Stimulated activated CD8-positive, alpha-beta memory T cell treated with anti-CD3 and anti-CD28 coated beads, Interleukin-7, amount 100 ng/mL, for 24 hours (primary cell): ENCODE measurements at places on chromosomes 16 and 17.

GRCh38 chr16:17342031-17342430 is 128.7 kb downstream of the XYLT1 start:
- DNase-seq = no peak

GRCh38 chr17:74148901-74149596 is 54.4 kb upstream of the RPL38 start:
- DNase-seq = no peak

DNA sequence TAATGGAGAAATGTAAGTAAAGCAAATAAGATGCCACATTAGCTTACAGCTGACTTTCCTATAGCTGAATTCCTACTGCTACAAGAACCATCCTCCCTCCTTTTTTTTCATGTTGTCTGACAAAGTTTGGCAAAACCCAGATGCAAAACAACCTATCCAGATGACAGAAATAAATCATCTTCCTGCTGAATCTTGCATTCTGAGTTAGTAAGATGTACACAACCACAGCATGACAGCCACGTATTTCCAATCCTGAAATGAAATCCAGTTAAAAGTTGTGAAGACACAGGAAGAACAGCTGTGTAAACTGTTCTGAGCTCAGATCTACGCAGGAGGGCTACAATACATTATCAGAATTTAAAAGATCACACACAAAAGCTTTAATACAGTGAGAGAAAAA is 5.1 kb upstream of the DHX33 start:
- DNase-seq = no peak

DNA sequence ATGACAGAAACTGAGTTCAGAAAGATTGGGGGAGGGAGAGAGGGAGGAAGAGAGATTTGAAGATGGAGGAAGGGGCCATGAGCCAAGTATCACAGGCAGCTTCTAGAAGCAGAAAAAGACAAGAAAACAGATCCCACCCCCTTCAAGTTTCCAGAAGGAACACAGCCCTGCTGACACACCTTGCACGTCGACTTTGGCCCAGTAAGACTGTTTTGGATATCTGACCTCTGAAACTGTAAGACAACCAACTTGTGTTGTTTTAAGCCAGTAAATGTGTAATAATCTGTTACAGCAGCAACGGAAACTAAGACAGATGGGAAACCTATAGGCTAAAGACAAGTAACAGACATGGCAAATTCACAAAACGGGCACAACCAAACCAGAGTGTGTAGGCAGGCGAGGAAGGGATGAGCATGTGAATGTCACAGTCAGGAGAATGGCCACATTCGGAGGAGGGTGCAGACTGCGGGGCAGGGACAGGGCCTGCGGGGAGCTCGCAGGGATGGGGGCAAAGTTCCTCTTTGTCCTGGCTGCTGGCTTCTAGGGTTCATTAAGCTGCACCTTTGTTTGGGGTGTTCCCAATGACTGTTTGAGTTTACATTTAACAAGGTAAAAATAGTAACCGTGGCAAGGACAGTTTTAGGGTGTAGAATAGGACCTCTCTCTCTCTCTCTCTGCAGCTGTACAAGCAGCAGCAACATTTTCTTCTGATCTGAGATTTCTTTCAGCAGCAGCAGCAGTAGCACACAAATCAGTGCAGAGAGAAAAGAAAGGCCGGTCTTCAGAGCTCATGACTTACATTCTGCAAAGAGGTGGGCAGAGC is 18.3 kb upstream of the ATP2C2 start:
- no peak for DNase-seq

DNA sequence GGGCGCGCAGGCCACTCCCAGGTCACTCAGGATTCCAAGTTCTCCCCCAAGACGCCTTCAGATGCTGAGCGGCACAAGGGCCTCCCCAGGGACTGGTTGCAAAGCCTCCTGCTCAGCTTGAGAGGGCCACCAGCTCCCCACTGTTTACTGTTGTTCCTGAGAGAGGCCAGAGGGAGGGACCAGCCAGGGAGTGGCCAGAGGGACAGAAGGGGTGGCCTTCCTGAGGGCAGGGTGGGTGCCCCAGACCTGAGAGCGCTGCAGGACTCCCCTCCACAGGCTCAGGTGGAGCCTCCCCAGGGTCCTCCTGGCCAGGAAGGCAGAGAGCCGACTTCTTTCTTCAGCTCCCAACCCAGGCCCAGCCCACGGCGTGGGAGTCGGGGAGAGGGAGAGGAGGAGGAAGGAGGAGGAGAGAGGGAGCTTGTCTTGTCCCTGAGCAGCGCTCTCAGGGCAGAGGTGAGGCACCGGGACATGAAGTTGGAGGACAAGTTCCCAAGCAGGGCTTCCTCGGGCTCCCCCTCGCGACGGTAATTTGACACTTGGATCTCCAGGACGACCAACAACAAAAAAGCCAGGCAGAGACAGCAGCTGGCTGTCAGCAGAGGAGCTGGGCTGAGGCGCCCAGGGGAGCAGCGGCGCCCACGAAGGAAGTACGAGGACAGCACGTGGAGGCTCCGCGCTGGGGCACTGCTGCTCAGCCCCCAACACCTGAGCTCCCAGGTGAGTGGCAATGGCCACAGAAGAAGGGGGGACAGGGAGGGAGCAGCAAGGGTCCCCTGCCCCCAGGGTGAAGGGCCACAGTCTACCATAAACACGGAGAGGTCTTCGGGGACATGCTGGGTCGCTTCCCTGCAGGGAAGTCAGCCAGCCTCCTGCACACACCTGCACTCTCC is 497 bp downstream of the SMIM5 start:
- no peak for DNase-seq

GRCh38 chr17:18314059-18314730 is 599 bp downstream of the TOP3A start:
- DNase-seq = no peak

DNA sequence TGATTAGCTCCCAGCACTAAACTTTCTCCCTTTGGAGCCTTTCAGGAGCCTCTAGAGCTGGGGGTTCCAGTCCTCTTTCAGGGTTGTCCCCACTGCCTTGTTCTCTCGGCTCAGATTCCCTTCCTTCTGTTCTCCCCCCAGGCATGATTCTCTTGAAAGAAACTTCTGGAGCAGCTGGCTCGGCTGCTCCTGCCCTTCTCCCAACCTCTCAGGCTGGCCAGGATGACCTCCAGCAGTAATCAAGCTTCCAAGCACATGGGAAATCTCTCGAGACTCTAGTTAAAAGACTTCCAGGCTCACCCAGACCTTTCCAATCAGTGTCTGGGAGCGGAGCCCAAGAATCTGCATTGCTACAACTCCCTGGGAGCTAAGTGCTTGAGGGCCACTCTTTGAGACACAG is 3.6 kb downstream of the SDK2 start:
- DNase-seq = no peak

- no peak for DNase-seq
Measured at GRCh38 chr16:89861648-89862047, 11.7 kb upstream of the TCF25 start.

DNA sequence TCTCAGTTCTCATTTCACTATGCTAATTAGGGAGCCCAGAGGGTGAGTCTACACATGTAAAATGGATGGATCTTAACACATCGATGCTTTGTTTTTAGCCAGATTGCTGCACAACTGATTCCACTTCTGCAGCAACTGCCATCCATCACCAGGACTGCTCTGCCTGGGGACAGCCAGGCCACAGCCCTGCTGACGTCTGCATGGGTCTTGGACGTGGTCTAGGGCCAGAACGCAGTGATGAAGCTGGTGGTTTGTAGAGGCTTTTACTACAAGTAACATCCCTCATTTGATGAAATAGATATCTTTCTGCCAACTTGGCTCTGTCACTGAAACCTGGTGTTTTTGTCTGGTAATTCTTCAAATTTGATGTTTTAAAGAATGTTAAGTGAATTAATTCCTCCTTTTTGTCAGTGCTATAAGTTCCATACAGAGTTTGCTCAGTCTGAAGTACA is 50.6 kb downstream of the MARCHF10 start:
- no peak for DNase-seq
